CD4-positive, CD25-positive, alpha-beta regulatory T cell (primary cell): ENCODE measurements at places on chromosomes 3 and 15. TPM values are rescaled to one million over a fixed set of nuclear protein-coding genes. Genes with fewer than 3 reads are reported as not detected.

The CD80 gene
- 24.2 TPM for total RNA-seq

The GP9 gene
- 3.7 TPM for total RNA-seq

The PAK2 gene
- total RNA-seq: 83.7 TPM

The CPNE9 gene
- not detected for total RNA-seq

The CKMT1A gene
- not detected for total RNA-seq

The PGBD4 gene
- 3.6 TPM for total RNA-seq

The SLC2A2 gene
- total RNA-seq: not detected

The RTP3 gene
- total RNA-seq: not detected
